ENCODE measurements at places on chromosomes 6 and 20. TPM values are rescaled to one million over a fixed set of nuclear protein-coding genes. Genes with fewer than 3 reads are reported as not detected.

Gene RHAG
- total RNA-seq = not detected

Gene RAMACL
- 0.13 TPM for total RNA-seq

- peak; percentile 21 for DNase-seq
Observed at GRCh38 chr20:62181808-62182207, 1.0 kb upstream of the MTG2 start.

DNA sequence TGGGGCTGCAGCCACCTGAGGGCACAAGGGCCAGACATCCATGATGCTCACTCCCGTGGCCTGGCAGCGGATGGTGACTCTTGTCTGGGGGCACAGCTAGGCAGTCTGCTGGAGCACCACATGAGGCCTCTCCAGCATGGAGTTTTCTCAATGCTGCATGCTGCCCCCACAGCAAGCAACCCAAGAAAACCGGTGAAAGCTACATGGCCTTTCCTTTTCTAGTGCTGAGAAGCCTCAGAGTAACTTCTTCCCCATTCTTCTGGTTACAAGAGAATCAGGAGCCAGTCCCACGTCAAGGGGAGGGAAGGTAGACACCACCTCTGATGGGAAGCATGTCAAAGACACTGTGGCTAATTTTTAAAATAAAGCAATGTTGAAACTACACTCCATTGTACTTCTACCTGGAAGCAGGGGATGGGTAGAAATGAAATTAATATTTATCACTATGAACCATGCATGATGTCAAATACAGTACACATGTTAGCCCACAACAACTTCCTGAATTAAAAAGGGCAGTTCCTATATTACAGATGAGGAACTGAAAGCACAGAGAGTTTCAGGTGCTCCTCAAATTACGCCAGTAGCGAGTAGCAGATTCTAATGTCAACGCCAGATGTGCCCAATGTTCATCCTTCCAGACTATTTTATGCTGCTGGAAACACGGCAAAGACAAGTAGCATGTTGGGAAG is 101.5 kb downstream of the LAMP5 start:
- DNase-seq = no peak

GRCh38 chr6:134026597-134026996 is 25.8 kb downstream of the SLC2A12 start:
- peak; percentile 11 for DNase-seq

DNA sequence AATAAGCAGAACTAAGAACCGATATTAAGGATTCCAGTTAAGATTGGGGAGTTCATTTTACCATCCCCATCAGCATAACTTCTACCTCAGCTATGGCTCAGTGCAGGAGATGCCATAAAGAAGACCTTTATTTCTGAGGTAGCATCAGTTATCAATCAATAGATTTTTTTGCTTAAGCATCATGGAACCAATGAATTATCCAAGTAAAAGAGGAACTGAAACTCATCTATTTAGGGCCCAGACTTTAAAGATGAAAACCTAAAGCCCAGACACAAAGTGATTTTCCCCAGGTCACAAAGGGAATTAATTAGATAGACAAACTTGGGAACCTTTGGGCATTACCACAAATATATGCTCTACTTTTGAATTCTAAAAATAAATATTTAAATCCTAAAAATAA is 59.2 kb upstream of the TINAG start:
- DNase-seq = no peak

GRCh38 chr6:145349950-145350510 is 385.3 kb downstream of the EPM2A start:
- DNase-seq = no peak

Data from GM23248 (cell line).